Fibroblast of pulmonary artery (primary cell): ENCODE measurements at places on chromosomes 7 and 10.

DNA sequence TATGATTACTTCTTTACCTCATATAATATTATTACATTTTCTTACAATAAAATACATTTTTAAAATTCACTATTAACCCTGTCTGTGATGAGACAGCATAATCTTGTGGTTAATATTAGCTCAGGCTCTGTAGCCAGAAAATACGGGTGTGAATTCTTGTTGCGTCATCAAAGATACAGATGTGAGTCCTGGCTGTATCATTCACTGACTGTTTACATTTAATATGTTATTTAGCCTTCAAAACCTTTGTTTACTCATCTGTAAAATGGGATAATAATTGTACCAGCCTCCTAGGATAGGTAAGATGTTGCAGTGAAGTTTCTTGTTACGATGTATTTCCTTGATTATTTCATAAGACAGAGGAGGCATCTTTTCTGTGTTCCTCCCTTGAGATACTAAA is 184.7 kb upstream of the PRPS1L1 start:
- DNase-seq = peak; percentile 14

GRCh38 chr7:127715901-127716300 is 63.9 kb downstream of the SND1 start:
- no peak for DNase-seq

- peak; percentile 49 for DNase-seq
Measured at GRCh38 chr7:17506095-17506494, 207.6 kb downstream of the AHR start.

DNA sequence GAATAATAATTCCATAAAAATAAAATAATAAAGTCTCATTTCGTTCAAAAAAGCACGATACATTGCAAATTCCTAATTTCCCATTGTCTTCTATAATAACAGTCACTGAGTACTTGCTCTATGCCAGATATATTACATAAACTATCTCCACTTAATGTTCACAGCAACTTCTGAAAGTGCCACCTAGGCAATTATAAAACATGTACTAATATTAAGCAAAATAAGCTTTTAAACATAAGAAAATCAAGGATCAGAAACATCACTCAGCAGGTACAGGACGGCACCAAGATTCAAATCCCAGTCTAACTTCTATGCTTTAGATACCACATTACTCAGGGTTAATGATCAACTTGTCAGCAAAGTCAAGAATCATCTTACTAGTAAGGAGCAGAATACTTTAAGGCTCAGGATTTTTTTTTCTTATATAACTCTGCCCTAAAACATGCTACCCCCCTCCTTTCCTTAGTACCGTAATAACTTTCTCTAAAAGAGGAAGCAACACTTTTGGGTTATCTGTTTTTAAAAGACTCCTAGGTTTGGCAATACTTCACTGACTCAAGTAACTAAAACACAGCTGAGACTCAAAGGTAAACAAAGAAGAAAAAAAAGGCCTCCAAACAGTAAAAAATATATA is 51.3 kb downstream of the USP6NL start:
- peak; percentile 34 for DNase-seq

- peak; percentile 78 for DNase-seq
Measured at GRCh38 chr10:30784897-30785605, 155.5 kb upstream of the LYZL2 start.

DNA sequence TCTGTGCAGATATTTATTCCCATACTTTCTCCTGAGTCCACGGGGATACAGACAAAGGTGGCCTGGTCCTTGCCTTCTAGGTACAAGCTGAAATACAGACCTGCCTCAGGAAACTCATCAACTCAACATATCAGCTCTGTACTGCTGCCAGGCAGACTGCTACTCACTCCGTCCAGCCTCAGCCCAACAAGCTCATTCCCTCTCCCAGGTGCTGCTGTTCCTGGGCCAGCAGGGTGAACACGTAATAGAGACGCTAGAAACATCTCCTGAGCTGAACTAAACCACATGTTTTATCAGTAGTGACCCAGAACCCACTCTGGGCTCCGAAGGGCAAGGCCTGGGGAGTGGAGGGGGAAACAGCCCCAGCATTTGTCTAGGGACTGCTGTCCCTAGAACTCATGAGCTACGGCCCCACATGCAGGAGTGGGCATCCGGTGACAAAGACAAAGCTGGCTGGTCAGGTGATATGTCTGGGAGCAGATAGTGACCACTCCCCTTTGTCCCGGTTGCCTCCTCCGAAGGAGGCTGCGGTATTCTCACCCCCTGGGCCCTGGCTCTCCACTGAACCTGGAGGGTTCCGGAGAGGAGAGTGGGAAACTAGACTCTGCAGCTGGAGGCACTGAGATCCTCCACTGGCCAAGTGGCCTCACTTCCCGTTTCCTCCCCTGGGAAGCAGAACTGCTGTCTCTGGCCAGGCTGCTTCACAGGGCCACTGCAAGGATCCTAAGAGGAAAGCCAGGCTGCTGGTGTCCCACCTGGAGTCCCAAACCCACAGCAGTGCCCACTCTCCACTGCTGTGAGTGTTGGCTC is 116.1 kb downstream of the FAM53B start:
- DNase-seq = no peak

- no peak for DNase-seq
Measured at GRCh38 chr7:132221356-132221755, 354.9 kb downstream of the PLXNA4 start.

GRCh38 chr7:42934291-42934690 is 2.1 kb downstream of the MRPL32 start:
- DNase-seq = no peak

DNA sequence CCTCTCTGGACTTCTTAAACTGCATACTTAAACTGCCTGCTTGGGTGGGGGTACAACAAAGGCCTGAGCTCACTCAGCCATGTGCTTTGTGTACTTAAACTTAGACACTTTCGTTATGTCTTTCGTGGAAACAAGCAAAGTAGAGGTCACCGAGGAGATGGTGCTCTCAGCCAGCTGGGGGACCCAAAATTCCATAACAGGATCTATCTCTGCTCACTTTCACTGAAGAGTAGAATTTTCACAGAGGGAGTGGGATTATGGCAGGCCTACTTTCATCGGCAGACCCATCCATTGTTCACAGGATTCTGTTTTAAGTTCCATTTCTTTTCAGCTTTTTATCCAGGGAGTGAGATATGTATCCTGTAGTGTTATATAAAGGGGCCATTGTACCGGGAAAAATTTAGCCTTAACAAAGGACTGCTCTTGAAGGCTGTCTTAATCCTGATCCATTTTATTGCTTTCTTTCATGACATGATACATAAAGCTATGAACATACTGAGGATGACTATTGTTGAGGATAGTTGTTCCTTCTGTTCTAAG is 370.0 kb upstream of the GHITM start:
- DNase-seq = no peak

DNA sequence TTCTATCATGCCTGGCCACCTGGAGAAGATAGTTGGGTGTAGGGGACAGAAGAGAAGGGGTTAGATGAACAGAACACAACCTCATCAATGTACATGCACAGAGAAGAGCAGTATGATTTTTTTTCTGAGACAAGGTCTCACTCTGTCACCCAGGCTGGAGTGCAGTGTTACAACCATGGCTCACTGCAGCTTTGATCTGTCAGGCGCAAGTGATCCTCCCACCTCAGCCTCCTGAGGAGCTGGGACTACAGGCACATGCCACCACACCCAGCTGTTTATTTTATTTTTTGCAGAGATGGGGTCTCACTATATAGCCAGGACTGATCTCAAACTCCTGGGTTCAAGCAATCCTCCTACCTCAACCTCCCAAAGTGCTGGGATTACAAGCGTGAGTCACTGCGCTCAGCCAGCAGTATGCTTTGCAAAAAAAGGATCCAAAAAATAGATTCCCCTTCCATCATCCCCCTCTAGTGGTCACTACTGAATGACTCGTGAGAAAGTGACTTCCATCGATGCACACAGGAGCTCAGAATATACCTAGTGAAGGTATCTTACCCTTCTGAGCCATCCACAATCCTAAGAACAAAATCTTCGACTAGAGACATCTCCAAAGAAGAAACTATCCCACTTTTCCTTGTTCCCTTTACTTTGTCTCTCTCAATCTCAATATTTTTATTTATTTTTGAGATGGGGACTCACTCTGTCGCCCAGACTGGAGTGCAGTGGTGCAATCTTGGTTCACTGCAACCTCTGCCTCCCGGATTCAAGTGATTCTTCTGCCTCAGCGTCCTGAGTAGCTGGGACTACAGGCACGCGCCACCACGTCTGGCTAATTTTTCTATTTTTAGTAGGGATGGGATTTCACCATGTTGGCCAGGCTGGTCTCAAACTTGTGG is 21.0 kb downstream of the ZCWPW1 start:
- peak; percentile 87 for DNase-seq

- DNase-seq = no peak
Measured at GRCh38 chr10:58989486-58990039, 186.9 kb upstream of the PHYHIPL start.

DNA sequence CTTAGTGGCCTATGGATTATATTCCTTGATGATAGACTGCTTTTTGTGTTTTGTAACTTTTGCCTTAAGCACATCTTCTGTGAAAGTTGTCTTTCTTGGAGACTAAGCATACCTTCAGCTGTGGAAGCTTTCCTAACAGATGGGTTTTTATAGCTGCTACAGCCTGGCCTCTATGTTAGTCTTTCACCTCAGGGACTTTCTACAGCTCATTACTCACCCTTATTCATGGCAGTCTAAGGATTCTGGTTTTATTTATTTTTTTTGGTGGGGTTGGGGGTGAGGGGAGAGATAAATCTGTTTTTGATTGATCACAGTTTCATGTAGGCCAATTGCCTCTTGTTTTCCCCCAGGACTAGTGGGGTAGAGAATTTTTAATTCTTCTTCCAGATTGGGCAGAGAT is 219.9 kb downstream of the DKK1 start:
- DNase-seq = no peak

DNA sequence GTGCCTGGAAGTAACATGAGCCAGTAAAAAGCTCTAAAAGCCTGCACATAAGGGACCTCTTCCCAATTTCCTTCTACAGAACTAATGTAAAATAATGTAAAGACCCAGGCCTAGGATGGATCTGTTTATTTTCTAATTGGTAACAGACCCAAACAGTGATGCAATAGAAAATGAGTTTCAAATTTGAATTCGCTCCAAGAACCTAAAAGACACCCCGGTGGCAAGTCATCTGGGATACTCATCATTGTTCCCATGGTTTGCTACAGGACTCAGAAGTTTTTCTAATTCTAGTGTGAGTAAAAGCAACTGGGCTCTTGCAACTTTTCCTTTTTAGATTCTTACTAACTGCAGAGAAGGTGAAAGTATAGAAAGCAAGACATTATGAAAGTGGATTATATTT is 271.3 kb upstream of the CACNA2D1 start:
- no peak for DNase-seq

DNA sequence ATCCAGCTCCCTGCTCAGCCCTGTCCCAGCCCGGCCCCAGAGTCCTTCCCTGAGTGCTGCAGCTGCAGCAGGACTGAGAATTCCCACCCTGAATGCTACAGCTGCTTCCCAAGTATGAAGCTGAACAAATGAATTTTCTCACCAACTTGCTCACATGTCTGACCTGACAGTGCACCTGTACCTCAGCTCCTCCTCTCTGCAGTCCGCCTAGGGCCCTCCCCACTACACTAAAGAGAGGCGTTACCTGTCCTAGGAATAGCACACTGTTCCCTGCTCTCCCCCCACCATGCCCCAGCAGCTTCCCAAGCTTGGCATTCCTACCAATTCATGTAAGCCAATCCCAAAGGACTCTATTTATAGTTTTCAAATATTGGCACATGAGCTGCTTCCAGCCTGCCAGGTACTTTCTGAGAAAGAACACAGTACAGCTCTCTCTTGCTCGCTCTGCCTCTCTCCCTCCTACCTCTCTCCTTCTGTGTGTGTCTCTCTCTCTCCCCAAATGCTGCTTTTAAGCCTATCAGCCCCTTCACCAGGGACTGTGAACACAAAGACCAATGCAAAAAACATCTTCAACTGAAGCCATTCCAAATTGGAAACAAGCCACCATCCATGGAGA is 400.1 kb downstream of the TNS3 start:
- no peak for DNase-seq

- no peak for DNase-seq
Measured at GRCh38 chr7:132941905-132942304, 140.0 kb downstream of the CHCHD3 start.

- no peak for DNase-seq
Measured at GRCh38 chr7:38307640-38308039, 34.2 kb upstream of the TARP start.

DNA sequence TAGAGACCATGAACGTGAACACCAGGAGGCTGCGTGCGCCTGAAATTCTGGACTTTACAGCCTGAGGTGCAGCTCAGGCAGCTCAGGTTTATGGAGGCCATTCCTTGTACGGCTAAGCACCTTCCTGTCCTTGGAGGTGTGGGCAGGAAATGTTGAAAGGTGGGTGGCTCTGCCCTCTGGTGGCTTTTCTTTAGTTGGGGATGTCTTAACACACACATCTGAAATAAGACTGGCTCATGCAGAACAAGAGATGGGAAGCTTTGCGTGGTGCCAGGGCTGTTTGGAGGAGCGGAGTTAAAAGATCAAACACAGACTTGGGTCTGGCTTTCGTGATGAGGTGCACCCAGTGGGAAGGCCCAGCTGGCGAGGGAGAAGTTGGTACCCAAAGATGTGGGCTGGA is 64.1 kb downstream of the DOCK1 start:
- DNase-seq = peak; percentile 6

GRCh38 chr7:137488038-137488437 is 144.5 kb upstream of the PTN start:
- DNase-seq = peak; percentile 29

DNA sequence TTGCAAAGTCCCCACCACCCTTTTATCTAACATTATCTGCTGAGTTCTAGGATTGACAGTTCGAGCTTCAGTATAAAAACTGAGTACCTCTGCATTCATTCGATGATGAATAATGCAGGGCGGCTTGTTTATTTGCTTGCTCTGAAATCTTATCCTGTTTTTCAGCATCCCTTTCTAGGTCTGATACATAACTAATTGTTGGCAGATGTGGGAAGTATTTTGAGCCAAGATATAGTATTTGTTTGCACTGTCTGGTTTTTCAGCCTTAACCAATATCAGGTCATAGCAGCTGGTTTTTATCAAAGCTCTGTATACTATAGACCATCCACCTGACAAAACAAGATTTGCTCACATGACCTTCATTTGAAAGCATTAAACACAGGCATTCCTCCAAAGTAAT is 161.4 kb downstream of the TFEC start:
- no peak for DNase-seq

- peak; percentile 4 for DNase-seq
Measured at GRCh38 chr10:70974351-70974901, 86.1 kb upstream of the PCBD1 start.

DNA sequence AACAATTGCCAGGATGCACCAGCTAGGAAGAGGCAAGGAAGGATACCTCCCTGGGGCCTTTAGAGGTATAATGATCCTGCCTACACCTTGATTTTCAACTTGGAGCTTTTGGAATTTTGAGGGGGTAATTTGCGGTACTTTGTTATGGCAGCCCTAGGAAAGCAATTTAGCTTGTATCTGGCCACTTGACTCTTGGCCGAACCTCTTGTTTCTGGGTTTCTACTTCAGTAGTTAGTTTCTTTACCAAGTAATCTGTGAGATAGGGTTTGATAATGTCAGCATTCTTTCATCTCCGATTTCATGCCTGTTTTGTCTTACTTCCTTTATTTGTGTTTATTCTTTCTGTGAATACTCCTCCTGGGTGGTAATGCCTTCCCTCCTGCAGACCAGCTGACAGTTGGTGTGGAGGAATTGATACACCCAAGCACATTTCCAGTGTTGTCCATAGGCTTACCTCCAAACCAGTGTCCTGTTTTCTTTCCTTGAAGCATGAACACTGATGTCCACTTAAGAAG is 163.7 kb downstream of the SND1 start:
- no peak for DNase-seq

GRCh38 chr7:20085086-20085485 is 132.1 kb downstream of the MACC1 start:
- peak; percentile 18 for DNase-seq

- DNase-seq = peak; percentile 61
Measured at GRCh38 chr10:109956454-109957091, 33.3 kb upstream of the XPNPEP1 start.
